ENCODE measurements at places on chromosomes 7 and 10. TPM values are rescaled to one million over a fixed set of nuclear protein-coding genes. Genes with fewer than 3 reads are reported as not detected.

PRSS2 gene
- total RNA-seq: not detected

GRCh38 chr10:7405637-7406036 lies 5.2 kb downstream of the SFMBT2 start:
- no peak for DNase-seq

GRCh38 chr7:121303422-121304101 lies 25.2 kb upstream of the WNT16 start:
- no peak for DNase-seq

GRCh38 chr7:123417580-123417979 lies 116.8 kb downstream of the IQUB start:
- no peak for DNase-seq

GNG11 gene
- 48.1 TPM for total RNA-seq

- DNase-seq: no peak
These were observed 94.5 kb downstream of the RGS10 start for GRCh38 chr10:119447823-119448546.

NUTM2E gene
- total RNA-seq: not detected

DNA sequence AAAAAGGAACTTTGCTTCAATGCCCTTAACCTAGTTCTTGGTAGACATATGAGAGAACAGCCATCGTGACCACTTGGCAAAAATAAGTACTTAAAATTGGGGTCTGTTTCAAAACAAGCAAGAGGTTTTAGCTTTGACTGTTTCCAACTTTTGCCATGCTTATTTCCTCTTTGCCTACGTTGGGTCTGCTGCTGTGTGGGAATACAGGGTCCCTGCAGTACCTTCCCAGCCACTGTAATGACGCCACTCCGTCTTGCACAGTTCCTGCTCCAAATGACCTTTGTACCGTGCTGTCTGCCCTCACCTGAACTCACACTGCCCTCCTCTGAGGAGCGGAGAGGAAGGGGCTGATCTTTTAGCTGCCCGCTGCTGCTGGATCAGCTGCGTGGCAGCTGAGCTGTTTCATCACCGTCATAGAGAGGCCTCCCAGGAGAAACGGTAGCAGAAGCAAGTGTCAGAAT lies 133.1 kb downstream of the MAPK8 start:
- DNase-seq: no peak

DNA sequence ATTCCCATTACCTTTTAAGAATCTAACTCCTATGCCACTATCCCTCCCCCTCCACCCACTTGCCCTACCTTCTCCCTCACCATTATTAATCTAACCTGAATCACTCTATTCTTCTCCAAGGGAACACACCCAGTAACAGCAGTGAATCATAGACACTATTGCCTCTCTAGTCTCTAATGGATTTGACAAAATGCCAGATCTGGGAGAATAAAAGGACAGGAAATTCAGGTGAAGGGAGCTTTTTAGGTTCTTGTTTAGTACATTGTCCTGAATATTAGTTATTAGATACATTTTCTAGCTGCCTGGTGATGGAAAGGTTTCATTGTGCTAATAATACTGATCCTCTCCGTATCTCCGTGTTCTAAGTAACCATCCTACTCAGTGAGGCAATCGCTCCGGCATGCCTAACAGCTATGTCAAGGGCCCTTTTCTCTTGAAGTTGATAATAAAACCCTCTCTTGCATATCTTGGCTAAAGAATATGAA lies 4.1 kb upstream of the SFR1 start:
- no peak for DNase-seq

- no peak for DNase-seq
These were observed 156.3 kb upstream of the KMT2E start for GRCh38 chr7:104857458-104858425.

DNA sequence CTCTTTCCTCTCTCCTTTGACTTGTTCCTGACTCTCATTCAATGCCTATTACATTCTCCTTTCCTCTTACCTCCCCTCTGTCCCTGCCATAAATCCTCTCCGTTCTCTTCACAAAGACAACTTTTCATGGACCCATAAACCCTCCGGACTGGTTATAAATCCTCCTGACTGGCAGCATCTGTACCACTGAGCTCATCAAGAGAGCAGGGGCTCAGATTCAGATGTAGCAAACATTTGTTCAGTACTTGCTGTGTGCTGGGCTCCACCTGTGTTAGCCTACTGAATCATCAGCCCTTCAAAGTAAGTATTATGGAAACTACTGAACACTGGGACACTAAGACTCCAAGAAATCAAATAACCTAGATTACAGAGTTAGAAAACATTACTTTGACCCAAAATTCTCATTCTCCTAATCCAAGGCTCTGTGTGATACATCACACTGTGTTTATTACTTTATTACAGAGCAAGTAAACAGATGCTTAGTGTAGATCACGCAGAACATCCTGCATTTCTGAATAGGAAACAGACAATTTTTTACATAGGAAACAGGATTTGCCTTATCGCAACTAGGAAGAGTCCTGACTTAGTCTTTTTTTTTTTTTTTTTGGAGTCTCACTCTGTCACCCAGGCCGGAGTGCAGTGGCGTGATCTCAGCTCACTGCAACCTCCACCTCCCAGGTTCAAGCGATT lies 108.6 kb upstream of the PDE1C start:
- no peak for DNase-seq

- no peak for DNase-seq
These were observed 390.1 kb downstream of the GATA3 start for GRCh38 chr10:8444630-8445029.

GRCh38 chr7:44064791-44065430 lies 456 bp downstream of the PGAM2 start:
- DNase-seq: no peak

GNAT3 gene
- not detected for total RNA-seq

KCNIP2 gene
- total RNA-seq: 2.4 TPM

DNA sequence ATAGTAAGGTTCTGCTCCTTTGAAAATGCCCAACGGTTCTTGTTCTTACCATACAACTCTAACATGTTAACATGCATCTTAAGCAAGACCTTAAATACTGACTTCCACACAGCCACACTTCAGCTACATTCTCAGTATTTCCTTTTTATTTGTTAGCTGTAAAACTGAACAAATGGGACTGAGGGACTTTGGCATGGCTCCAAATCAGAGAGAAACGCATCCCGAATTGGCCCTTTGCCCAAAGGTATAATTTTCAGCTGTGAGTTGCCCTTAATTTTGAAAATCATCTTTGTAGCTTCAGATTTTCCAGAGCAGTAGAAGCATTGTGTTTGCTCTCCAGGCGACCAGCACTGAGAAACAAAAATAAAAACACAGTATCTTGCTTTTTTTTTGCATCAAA lies 56.4 kb downstream of the NEUROD6 start:
- no peak for DNase-seq

HOXA9 gene
- total RNA-seq: 19.8 TPM

CASTOR2 gene
- 8.0 TPM for total RNA-seq

DNA sequence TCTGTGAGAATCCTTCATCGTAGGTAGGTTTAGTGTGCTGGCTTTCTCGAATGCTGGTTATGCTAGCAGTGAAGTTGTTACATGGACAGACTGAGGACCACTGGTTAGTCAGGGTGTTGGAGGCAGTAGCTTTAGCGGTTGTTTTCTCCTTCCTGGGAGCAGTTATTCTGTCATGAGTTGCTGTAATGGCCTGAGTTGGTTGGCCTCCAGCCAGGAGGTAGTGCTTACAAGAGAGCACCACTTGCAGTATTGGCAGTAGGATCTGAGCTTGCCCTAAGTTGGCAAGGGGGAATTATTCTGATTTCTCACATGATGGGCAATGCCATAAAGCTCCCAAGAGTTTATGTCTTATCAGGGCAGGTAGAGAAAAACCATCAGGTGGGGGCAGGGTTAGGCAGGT lies 58.0 kb downstream of the IPMK start:
- DNase-seq: no peak

GRCh38 chr10:5566614-5567013 lies 41.9 kb downstream of the CALML3 start:
- DNase-seq: no peak

- no peak for DNase-seq
These were observed 247.4 kb downstream of the PTEN start for GRCh38 chr10:88110822-88111221.

DNA sequence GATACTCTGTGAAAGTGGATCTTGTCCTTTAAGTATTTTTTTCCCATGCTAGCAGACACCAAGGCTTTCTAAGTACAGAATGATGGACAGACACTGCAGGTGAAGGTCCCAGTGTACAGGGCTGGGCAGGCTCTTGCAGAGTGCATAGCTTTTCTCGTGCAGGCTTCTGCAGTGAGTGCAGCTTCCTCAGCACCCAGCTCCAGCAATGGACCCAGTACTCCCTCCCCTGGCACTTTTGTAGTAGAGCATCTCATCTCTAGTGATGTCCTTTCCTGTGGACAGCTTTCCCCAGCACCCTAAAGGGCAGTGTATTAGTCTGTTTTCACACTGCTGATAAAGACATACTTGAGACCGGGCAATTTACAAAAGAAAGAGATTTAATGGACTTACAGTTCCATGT lies 104.3 kb downstream of the CUL2 start:
- DNase-seq: no peak

GRCh38 chr7:157208571-157209413 lies 70.1 kb downstream of the UBE3C start:
- no peak for DNase-seq

TACC2 gene
- 21.2 TPM for total RNA-seq

DNA sequence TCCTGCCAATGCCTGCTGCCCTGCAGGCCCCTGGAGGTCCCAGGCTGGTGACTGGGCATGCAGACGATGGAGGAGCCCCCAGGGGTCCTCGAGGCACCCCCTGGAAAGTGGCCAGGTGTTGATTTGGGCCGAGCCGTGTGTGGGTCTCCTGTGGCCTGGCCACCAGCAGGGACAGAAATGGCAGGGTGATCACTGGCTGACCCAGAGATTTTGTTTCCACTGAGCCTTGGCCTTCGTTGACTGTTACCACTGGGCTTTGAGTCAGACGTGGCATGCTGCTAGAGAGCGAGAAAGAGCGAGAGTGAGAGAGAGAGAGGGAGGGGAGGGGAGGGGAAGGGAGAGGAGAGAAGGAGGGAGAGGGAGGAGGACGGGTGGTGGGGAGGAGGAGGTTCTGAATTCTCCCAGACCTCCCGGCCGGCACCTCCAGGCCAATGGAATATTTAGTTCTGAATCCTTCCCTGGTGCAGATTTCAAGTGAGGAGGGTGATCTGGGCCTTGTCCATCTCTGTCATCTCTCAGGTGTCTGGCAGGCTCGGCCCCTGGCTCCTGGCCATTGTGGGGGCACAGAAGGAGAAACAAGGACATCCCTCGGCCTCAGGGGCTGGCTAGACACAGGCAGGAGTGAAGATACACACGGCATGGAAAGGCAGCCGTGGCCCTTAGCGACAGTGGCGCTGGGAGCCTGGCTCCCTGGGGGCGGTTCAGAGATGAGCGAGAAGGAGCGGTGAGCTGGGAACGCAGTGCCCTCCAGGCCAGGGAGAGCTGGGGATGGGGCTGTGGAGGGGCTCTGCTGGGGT lies 58.2 kb downstream of the GLRX3 start:
- no peak for DNase-seq

NODAL gene
- not detected for total RNA-seq

GRCh38 chr7:26930201-26930600 lies 65.8 kb upstream of the SKAP2 start:
- no peak for DNase-seq

GRCh38 chr10:73969224-73969841 lies 28.6 kb upstream of the VCL start:
- no peak for DNase-seq

DNAH11 gene
- total RNA-seq: 0.32 TPM

GRCh38 chr10:102632394-102633111 lies 11.7 kb upstream of the TRIM8 start:
- DNase-seq: peak; percentile 74

DNA sequence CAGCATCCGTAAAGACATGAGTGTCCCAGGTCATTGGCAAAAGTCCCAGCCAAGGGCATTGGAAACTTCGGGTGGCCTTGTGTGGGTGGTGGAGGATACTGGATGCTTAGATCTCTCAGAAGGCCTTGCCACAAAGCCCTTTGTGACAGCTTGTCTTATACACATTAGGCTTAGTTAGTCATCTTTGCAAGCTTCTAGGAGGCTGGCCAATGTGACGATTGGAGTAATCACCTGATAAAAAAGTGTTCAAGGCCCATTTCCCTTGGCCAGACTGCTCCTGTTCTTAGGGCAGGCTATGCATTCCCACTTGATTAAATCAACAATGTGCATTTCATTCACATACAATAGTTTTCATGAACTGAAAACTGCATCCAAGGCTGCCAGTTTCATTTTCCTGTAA lies 26.9 kb downstream of the NPS start:
- no peak for DNase-seq

GRCh38 chr7:80908360-80908797 lies 10.5 kb downstream of the SEMA3C start:
- DNase-seq: no peak

SFTPA1 gene
- not detected for total RNA-seq

DNA sequence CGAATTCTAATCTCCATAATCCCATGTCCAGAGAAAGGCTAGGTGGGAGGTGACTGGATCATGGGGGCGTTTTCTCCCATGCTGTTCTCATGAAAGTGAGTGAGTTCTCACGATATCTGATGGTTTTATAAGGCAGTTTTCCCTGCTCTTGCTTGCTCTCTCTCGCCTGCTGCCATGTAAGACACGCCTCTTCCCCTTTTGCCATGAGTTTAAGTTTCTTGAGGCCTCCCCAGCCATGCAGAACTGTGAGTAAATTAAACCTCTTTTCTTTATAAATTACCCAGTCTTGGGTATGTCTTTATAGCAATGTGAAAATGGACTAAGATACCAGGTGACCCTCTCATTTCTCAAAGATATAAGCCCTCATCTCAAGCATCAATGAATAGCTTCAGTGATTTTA lies 1.1 kb upstream of the ACTA2 start:
- no peak for DNase-seq

DNA sequence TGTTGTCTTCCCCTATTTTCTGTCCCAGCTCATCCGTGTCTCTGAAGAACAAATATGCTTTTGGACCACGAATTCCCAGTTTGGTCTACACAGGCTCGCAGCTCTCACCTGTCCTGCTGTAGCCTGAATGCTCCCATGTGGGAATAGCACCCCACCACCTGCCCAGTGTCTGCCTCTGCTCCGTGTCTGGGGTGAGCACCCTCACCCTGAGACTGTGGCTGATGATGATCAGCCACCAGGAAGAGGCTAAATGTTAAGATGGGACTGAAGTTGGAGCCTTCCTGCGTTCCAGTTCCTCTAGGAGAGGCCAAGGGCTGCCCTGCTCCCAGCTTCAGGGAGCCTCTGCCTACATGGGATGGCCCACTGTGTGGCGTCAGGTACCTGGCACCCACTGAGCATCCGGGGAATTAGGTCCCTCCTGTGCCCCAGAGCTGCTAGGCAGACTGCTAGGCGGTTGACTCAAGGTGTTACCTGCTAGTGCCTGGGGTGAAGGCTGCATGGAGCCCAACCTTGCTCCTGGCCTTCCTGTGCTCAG lies 3.7 kb downstream of the PGAM2 start:
- no peak for DNase-seq
